ENCODE measurements at places on chromosomes 3 and 15.

- no peak for DNase-seq
Measured at GRCh38 chr3:134839990-134840389, 44.9 kb downstream of the EPHB1 start.

DNA sequence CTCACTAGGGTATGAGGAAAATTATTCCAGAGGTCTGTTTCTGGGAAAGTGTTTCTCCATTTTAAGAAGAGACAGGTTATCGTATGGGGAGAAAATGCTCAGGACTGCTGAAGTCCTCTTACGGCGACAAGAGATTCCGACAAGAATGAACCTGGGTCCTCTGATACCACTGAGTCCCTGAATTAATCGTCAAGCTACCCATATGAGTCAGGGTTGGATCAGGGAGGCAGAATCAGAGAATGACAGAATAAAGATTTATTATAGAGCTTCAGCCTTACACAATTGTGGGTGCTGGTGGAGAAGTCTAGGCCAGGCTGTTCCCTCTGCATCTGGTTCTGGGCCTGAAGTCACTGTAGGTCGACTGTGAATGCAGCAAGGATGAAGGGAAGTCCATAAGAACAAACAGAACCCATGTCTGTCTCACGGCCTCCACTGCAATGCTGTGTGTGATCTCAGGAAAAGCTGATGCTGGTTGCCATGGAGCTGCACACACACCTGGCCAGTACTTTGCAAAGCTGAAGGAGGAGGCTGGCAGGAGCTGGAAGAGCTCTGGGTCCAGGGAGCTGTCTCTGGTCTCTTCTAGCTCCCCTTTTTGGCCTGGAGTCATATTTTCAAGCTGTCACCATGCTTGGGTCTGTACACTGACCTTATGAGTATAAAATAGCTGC, 83.9 kb downstream of the HHLA2 start:
- no peak for DNase-seq

DNA sequence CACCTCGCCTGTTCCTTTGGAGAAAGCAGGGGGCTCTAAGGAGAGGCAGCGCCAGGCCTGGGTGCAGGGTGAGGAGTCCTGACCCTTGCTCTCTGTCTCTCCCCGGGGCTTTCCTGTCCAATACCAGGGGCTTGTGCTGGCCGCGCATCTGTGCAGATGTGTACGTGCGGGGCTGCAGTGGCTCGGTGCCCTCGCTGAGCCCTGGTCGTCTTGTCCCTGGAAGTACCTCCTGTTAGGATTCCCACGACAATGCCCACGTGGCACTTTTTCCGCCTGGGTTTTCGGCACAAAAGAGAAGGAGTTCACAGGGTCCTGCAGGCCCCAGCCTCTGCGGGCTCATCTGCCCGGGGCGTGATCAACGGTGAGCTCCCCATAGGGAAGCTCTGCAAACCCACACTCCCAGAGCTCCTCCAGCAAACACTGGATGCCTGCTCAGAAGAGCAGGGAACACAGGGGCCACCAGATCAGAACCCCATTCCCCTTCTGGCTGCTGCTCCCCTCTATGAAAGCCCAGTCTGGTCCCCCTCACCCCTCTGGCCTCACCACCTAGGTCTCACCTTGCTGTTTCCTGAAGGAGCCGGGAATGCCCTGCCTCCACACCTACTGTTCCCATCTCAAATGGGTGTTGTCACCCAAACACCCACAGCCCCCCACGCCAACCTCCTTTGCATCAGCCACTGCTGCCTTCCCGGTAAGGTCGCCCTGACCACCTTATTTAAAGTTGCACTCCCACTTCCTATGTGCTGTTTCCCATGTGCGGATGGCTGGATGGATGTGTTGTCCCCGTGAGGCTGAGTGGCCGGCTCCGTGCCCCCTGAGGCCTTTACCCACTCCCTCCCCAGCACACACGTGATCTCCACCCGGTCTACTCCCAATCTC, 62.6 kb upstream of the PRR20G start:
- DNase-seq = no peak

DNA sequence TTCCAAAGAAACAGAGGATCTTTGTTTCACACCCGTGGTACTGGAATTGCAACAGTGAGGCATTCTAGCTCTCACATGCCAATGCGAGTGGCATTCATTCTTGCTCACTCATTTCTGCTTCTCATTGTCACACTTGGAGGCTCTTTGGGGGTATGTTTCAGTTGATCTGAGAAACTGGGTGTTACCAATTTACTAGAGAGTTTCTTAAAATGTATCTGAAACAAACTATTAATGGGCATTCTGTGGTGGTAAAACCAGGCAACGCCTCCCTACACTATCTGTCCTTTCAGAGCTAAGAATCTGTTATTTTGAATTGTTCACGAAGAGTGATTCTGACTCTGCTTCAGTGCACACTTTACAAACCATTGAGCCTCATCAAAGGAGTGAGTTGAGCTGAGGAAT, 140.6 kb upstream of the BHLHE40 start:
- DNase-seq = no peak

GRCh38 chr3:129382366-129382765, 46.1 kb downstream of the EFCAB12 start:
- no peak for DNase-seq

- no peak for DNase-seq
Measured at GRCh38 chr3:100465892-100466777, 26.3 kb upstream of the TMEM45A start.

- peak; percentile 48 for DNase-seq
Measured at GRCh38 chr3:40780291-40780924, 255.6 kb downstream of the ZNF621 start.

DNA sequence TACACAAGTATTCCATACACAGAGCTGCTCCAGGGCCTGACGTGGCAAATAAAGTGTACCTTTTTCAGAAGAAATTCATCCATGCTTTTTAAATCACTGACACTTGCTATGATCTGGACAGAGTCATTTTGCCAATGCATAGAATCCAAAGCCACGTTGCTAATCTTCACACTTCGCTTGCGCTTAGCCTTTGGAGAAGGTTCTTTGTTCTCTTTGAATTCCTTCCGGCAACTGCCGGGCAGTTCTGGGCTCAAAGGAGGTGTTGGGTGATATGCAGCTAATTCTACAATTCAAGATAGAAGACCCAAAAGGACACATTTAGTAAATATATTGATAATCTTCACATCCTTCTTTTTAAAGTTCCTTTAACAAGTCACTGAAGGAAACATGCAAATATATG, 69.9 kb downstream of the NR2E3 start:
- DNase-seq = no peak

- peak; percentile 95 for DNase-seq
Measured at GRCh38 chr15:64460206-64460723, at the start of gene ZNF609. TSS of gene ZNF609 (plus strand) at chr15:64460578. CDS start at chr15:64499420, 38,842 bp downstream.

DNA sequence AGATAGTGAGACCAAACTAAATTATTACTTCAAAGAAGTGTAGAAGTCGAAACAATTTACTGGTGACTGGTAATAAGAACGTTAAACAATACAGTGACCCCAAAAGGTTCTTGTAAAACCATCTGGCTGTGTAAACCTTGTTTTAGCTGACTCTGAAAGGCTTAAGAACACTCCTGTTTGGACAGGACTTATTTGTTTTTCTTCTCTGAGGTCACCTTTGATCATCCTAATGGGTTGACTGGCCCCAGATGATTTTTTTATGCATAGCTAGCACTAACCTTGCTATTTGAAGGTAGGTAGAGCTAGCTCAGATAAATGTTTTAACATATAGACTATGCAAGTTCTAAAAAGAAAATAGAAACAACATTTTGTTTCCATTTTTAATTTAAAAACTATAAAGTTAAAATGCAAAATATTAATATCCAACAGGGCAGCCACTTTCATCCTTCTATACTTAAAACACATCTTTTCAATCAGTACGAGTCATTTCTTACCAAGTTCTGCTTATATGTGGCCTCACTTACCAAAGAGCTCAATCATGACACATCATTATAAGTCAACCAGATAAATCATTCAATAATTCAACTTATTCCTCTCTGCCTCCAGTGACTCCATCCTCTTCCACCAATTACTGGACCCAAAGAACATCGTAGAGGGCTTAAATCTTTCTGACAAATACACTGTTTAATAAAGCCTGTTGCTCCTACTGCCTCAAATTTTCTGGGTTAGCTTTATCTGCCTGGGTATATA, 158.8 kb downstream of the SSR3 start:
- no peak for DNase-seq

- DNase-seq = no peak
Measured at GRCh38 chr3:72423643-72424042, 424.6 kb downstream of the SHQ1 start.

All from left colon (tissue), 2 donors.